ENCODE measurements at places on chromosomes 11 and 22.

DNA sequence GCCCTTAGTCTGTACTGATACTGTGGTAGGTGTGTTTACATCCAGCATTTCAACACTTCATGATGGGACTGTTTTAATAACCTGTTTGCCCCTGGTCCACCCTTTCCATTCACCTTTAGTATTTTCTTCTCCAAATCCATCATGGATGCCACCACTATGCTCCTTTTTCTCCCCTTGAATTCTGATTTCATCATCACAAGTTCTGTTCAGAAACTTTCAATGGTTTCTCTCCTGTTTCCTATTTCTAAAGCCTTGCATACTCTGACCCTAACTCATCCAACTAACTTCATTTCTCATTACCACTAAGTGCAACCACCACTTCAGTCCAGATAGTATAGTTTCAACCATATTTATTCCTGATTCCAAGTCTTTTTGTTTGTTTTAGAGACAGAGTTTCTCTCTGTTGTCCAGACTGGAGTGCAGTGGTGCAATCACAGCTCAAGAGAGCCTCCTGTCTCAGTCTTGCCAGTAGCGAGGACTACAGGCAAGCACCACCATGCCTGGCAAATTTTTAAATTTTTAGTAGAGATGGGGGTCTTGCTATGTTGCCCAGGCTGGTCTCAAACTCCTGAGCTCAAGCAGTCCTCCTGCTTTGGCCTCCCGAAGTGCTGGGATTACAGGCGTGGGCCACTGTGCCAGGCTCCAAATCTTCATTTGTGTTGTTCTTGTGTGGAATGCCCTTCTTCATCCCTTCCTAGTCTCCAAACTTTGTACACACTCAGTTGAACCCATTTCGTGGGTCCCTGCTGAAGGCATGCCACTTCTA is 1.2 kb upstream of the LIN7C start:
- no peak for DNase-seq

DNA sequence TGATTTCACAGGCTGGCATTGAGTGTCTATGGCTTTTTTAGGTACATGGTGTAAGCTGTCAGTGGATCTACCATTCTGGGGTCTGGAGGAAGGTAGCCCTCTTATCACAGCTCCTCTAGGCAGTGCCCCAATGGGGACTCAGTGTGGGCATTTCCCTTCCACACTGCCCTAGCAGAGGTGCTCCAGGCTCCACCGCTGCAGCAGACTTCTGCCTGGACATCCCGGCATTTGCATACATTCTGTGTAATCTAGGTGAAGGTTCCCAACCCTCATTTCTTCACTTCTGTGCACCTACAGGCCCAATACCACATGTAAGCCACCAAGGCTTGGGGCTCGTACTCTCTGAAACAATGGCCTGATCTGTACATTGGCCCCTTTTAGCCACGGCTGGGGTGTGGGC is 78.3 kb downstream of the RNF169 start:
- DNase-seq, result no peak

- no peak for DNase-seq
These were observed 12.9 kb downstream of the MS4A10 start for GRCh38 chr11:60797846-60798630.

DNA sequence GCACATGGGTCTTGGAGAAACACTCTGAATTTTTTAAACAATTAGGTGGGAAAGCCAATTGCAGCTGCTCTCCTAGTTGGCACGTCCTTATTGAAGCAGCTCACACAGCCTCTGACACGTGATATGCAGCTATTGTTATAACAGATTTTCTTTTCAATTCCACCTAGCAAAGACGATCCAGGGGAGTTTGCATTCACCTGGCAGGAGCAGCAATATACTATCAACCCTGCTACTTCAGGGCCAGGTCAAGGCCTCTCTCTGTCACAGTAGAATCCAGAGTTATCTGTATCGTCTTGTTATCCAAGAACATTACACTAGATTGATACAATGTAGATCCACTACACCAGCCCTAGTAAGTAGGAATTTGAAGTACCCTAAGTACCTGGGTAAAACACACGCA is 8.3 kb downstream of the KRTAP5-11 start:
- no peak for DNase-seq

DNA sequence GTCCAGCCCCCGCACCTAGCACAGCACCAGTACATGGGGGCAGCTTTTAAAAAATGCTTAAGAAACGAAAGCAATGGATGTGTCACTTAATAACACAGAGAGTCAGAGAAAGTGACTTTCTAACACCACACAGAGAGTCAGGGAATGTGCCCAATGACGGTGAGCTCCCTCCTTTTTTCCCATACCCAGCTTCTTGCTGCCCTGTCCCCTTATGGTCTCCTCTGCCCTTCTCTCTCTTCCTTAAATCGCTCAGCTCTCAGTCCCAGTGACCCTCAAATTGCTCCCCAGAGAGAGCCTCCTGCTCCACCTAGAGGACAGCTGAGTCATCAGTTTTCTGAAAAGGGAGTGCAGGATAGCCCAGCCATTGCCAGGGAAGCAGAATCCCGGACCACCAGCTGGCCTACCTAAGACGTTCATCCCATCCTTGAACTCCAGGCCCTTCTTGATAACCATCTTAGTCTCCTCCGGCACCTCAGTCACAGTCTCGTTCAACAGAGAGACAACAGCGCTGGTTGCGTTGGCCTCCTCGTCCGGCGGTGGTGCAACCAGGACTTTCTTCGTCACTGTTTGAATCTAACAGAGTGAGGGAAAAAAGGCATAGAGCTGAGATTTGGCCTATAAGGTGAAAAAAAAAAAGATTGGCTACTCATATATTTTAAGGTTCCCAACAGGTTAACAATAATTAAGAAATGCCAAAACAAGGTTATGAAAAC is 113.5 kb downstream of the SLC1A2 start:
- DNase-seq, result no peak

Measured in hypothalamus (tissue), 51 donors.